Breast epithelium (tissue), 4 donors: ENCODE measurements at places on chromosomes 12 and 14. TPM values are rescaled to one million over a fixed set of nuclear protein-coding genes. Genes with fewer than 3 reads are reported as not detected.

GRCh38 chr12:78799649-78800048 is 64.9 kb upstream of the SYT1 start:
- no peak for DNase-seq

GPR132 gene
- 2.9 TPM for total RNA-seq

DNA sequence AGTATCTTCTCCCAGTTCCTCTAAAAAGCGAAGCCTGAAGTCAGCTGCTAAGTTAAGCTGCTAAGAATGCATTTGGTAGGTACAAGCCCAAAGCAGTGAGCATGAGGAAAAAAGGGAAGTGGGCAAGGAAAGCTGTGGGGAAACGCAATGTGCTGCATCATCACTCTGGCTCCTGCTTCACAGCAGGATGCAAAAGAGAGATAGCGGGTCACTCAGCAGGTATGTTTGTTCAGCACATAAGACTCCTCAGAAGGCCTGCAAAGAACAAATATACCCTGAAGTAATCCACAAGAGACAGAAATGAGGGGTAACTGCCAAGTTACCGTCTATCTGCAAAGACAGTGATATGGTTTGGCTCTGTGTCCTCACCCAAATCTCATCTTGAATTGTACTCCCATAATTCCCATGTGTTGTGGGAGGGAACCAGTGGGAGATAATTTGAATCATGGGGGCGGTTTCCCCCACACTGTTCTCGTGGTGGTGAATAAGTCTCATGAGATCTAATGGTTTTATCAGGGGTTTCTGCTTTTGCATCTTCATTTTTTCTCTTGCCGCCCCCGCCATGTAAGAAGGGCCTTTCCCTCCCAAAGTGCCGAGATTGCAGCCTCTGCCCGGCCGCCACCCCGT is 127.4 kb upstream of the EGLN3 start:
- no peak for DNase-seq

DNA sequence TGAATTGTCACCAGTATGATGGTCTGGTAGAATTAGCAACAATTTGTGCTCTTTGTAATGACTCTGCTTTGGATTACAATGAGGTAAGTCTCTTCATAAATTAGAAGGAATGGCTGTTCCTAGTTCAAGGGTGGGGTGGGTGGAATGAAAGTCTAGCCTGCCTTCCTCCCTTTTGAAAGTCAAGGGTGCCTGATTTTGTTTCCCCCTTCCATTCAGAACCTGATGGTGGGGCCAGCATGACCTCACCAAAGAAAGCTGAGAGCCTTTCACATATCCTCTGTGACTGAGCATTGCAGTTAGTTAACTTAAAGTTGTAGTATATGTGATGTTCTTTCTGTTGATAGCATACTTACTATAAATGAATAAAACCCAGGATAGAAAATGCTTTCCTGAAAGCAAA is 52.2 kb downstream of the ATP2A2 start:
- DNase-seq: no peak

GRCh38 chr14:53148671-53149070 is 4.5 kb downstream of the DDHD1 start:
- DNase-seq: no peak
